ENCODE measurements at places on chromosomes 2 and 18.
A peak's percentile ranks its signal among the peaks of the same experiment; 100 is the strongest.

GRCh38 chr2:29382486-29382885 lies 267.3 kb downstream of the CLIP4 start:
- DNase-seq = no peak
- peaks cover 5% of the 10 kb centered on the region for H3K27me3 ChIP-seq
- no peak overlapping the region for H3K4me3 ChIP-seq
- H3K4me1 ChIP-seq = no peaks in the 10 kb centered on the region

DNA sequence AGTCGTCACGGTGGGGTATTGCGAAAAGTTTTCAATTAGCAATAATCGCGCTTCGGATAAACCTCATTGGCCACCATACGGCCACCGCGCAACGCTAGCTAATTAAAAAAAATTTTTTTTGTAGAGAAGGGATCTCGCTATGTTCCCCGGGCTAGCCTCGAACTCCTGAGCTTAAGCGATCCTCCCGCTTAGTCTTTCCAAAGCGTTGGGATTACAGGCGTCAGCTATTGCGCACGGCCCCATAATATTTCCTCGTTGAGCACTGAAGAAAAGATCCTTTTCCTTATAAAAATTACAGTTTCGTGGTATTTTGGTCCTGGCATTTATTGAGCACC lies 759 bp upstream of the ACTR1B start:
- peak overlapping the region; percentile 96 for H3K27ac ChIP-seq
- no peak for DNase-seq
- H3K4me1 ChIP-seq = peaks cover 32% of the 10 kb centered on the region
- no peaks in the 10 kb centered on the region for H3K27me3 ChIP-seq
- H3K36me3 ChIP-seq = peaks cover 10% of the 10 kb centered on the region
- H3K4me3 ChIP-seq = peak overlapping the region; percentile 90

DNA sequence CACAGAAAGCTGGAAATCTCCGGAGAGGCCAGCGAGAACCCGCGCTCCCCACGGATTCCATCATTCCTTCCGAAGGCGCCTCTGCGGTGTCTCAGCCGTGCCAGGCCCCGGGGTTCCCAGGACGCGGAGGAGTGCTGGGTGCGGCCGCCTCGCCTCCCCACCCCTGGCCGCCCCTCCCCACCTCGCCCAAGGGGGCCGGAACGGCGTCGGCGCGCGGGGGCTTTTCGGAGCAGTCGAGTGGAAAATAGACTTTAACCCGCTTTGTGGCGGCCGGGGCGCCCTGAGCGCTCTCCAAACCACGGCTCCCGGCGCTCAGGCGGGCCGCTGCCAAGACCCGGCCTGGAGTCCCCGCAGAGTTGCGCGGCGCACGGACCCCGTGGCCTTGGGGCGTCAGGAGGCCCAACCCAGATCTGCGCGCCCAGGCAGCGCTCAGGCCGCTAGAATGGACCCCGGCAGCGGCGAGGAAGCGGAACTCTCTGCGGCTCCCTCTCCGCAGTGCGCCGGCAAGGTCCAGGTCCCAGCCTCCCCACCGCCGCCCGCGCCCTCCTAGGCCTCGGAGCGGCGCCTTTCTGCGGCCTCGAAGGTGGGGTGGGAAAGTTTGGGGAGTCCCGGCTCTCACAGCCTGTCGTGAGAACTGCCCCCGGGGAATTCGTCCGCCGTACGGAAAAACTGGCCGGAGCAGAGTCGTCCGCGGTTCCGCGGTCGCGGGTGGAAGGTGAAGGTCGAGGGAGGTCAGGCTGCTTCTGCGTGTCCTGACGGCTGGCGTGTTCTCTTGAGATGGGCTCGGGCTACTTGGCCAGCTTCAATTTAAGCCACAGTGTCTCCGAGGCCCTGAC lies 1.2 kb upstream of the EMX1 start:
- H3K4me1 ChIP-seq = peaks cover 30% of the 10 kb centered on the region
- DNase-seq = peak; percentile 45
- H3K27ac ChIP-seq = no peak overlapping the region
- no peaks in the 10 kb centered on the region for H3K36me3 ChIP-seq
- H3K4me3 ChIP-seq = peak overlapping the region; percentile 58

DNA sequence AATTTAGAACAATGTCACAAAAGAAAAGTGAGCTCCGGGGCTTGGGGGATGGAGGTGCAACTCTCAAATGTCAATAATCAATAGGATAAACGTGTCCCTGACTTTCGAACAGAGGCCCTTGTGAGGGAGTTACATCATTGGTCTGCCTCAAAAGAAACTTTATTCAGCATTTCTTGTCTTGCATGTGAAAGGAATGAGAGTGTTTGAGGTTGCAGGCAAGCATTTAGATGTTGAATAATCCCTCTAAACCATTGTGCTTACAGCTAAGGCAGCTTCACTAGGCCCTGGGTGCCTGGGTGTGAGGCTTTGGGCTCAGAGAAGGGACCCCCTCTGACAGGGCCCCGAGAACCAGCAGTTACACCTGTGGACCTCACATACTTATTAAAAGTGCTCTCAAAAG lies 28.6 kb upstream of the FHL2 start:
- no peak overlapping the region for H3K4me3 ChIP-seq
- peaks cover 24% of the 10 kb centered on the region for H3K27me3 ChIP-seq
- DNase-seq = no peak
- no peaks in the 10 kb centered on the region for H3K36me3 ChIP-seq

Data from activated CD8-positive, alpha-beta T cell treated with anti-CD3 and anti-CD28 coated beads, Interleukin-2, amount 10 ng/mL, durations not matched to agents 7 days and 5 days (primary cell).